ENCODE measurements at places on chromosomes 6 and 20.

GRCh38 chr6:39347906-39348585, 25.5 kb upstream of the KCNK16 start:
- DNase-seq, result peak; percentile 18

GRCh38 chr6:163929538-163929937, 515.0 kb downstream of the QKI start:
- DNase-seq, result no peak

DNA sequence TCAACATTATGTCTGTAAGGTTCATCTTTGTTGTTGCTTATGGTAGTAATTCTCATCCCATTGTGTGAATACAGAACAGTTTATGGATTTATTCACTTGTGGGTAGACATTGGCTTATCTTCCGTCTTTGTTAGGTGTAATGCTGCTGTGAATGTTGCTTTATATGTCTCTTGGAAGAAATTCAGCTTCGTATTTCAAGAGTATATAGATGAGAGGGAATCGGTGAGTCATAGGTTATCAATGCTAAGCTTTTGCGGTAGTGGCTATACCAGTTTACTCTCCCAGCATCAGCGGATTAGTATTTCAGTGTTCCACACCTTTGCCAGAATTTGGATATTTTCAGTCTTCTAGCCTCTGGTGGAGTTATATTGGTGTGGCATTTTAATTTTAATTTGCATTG, 77.8 kb downstream of the ZFAND3 start:
- no peak for DNase-seq

DNA sequence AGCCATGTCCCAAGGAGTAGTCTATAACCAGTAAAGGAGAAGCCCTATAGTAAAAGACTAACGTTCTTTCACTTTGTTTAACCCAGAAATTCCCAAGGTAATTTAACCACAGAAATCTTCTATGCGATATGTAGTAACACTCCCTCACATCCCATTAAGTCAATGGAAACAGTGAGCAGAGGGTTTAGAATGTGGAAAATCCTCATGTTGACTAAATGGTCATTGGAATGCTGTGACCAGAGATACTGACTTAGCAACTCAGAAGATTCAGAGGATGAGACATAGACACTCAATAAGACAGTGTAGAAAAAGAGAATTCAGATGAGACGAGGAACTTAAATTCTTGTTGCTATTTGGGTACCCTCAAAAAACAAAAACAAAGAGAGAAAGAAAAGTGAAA, 562.2 kb upstream of the NOX3 start:
- no peak for DNase-seq

DNA sequence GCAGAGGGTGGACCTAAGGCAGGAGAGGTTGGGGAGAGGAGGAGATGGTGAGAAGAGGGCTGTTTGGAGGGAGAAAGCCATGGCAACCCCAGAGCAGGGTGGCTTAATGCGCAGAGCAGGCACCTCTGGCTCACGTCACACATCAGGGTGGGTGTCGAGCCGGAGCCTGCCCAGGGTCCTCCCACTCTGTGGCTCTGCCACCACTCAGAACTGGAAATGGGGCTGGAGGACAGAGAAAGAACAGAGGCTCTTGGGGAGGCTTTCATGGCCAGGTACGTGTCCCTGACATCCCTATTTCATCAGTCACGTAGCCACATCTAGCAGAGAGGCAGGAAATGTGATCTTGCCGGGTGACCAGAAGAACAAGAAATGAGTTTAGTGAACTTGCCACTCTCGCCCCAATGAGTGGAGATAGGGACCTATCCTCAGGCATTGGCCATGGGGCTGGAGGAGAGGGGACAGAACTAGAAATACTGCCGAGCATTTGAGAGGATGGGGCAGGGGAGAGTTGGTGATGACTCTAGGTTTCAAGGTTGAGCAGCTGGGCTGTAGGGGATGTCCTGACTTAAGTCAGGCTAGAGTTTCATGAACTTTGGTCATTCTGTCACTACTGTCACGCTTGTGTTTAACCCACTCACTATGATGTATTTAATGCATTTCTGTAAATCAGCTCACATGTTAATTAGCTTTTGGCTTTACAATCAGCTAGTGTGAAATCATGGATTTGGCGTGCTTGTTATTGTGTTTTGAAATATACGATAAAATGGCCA, 52.7 kb downstream of the CDH26 start:
- DNase-seq, result no peak

GRCh38 chr6:10719296-10719963, 3.4 kb upstream of the TMEM14C start:
- no peak for DNase-seq

- no peak for DNase-seq
These were observed 118.1 kb downstream of the TOX2 start for GRCh38 chr20:44032583-44033331.

DNA sequence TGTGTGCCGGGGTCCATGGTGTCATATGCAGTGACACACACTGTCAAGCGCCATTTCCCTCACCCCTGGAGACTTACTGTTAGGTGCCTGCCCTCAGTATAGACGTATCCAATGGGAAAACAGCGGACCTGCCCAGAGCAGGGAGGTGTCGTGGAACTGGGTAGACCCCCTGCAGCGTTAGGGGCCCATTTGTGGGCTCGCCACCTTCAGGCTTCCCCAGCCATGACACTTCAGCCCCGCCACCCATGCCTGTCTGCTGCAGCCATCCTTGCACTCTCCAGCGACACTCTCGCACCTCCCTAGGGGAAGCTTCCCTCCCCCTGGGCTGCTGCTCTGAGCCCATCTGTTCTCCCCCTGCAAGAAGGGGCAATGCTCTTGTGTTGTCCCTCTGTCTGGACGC, 43.2 kb downstream of the STK35 start:
- DNase-seq, result no peak

DNA sequence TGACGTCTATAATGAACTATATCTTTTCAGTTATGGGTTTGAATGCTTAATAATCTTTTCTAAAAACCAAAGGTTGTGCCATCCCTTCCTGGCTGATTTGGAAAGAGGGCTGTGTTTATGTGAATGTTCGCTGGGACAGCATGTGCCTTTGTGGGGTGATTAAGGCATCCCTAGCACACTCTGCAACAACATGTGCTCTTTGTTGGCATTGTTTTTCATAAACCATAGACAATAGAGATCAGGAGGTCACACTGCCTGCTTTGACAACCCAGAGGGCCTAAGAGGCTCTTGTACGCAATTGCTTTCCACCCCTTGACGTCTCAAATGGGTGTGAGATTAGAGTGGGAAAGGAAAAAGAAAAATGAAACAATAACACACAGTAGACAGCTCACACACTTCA, 116.0 kb downstream of the LRRC1 start:
- no peak for DNase-seq

GRCh38 chr20:21393166-21393565, 4.2 kb downstream of the NKX2-4 start:
- no peak for DNase-seq

- no peak for DNase-seq
These were observed 45.4 kb upstream of the MOCS1 start for GRCh38 chr6:39979461-39980328.

DNA sequence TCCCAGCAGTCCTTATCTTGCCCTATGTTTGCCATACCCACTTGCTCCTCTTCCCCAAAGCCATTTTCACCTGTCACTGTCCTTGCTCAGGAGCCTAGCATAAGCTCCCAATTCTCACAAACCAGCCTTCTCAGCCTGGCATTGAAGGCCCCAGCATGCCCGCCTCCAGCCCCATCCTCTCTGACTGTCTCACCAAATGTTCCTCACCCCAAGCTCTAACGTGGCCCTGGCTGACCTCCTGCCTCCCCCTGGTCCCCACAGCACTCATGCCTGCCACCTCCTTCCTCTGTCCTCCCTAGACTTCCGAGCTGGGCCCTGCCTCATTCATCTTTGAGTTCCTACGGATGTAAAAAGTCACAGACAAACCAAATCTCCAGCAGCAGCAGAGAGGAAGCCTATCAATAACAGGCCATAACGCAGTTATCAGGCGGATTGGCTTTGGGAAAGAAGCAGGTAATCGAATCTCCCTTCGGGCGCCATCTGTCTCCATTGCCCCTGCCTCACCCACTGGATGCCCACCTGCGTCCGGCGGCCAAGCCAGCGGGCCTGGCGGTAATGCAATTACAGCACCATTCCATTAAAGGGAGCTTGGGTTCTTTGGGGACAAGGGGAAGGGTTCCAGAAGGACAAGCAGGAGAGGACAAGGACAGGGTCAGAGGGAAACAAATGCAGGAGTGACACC, 104.4 kb downstream of the MRPL14 start:
- no peak for DNase-seq

GRCh38 chr6:14645841-14646240, 528.3 kb downstream of the CD83 start:
- no peak for DNase-seq

DNA sequence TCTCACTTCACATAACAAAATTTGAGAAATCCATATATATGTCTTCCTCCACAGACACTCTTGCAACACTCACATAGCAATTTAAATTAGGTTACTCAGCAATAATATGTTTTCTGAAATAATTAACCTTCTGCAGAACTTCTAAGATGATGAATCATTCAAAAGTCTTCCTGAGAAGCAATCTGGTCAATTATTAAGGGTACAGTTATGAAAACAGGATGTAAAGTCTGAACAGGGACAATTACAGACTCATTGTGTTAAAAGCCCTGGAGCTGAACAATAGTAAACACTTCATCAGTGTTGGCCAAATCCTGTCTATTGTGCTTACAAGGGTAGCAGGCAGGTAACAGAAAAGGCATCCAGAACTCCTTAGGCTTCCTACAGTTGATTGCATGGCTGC, 75.4 kb downstream of the FILIP1 start:
- peak; percentile 93 for DNase-seq

GRCh38 chr6:169337886-169338445, 84.3 kb upstream of the THBS2 start:
- no peak for DNase-seq

GRCh38 chr6:157157258-157157657, 166.1 kb downstream of the TMEM242 start:
- DNase-seq, result no peak

- no peak for DNase-seq
These were observed 34.5 kb downstream of the ABRACL start for GRCh38 chr6:139062932-139063646.

DNA sequence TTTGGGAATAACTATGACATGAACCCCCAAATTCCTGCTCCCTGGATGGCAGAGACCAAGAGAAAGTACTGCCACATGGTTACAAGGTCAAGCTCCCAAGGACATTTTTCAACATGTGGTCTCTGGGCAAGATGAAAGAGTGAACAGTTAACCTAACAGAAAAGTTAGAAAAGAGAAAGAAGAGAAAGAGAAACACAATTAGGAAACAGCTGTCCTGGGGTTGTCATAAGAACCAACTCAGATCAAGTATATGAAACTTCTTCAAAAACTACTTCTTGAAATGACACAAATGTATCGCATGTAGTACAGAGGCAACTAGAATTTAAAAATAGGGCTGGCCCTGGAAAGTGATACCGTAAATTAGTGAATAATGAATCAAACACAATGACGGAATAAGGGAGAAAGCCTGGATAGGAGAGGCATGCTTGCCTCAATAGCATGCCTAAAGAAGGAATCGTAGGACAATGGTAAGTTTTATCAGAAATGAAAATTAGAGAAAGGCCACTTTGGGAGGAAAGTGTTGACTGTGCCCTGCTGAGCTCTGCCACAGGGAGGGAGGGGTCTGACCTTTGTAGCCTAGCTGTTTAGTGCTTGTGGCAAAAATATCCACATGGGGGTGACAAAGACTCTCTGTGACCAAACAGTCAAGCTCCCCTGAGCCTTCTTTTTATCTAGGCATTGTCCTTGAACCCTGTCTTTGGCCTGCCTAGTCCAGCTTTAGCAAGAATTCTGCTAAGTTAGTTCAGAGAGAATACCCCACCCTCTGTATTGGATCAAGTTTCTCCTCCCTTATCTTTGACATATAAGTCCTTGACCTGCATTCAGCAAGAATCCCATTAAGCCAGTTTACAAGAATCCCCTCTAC, 4.3 kb upstream of the DCBLD1 start:
- no peak for DNase-seq

GRCh38 chr6:91654357-91654756, 1067.5 kb upstream of the MAP3K7 start:
- DNase-seq, result no peak

- DNase-seq, result no peak
These were observed 609 bp downstream of the PGM3 start for GRCh38 chr6:83192456-83192855.

- no peak for DNase-seq
These were observed 311.9 kb upstream of the PRDM1 start for GRCh38 chr6:105774247-105774646.

GRCh38 chr6:26660000-26660361, 435 bp upstream of the ZNF322 start:
- DNase-seq, result no peak

- no peak for DNase-seq
These were observed 11.3 kb downstream of the TFAP2B start for GRCh38 chr6:50829898-50830444.

DNA sequence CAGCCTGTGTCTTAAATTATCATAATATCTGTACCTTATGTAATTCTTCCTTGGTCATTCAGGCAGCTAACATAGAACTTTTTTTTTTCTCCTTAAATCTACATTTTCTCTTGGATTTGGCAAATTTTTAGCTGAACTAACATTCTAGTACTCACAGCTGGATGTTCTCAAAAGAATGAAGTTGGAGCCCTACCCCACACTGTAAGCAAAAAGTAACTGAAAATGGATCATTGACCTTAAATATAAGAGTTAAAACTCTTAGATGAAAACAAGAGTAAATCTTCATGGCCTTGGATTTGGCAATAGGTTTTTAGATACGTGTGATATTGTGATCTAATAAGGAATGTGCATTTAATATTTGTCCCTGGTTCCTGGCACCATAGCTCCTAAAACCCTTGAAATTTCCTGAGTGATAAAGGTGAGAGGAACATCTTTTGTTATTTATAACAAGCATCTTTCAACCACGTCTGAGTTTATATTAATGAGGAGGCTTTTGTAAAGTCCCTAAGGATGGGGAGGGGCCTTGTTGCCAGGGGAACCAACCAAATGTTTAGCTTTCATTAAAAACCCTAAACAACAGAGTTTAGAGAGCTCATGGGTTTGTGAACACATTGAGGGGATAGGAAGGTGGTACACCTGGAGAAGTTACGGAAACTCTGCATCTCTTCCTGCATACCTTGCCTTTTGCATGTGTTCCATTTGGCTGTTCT, 106.1 kb upstream of the ADGRF4 start:
- DNase-seq, result no peak

GRCh38 chr6:72972579-72972978, 252.7 kb downstream of the KHDC1L start:
- DNase-seq, result no peak

- DNase-seq, result no peak
These were observed 24.2 kb downstream of the GLP1R start for GRCh38 chr6:39072830-39073229.

- DNase-seq, result no peak
These were observed 24.6 kb downstream of the RIPOR2 start for GRCh38 chr6:24910961-24911725.

All from kidney epithelial cell (primary cell).